ENCODE measurements at places on chromosomes 13 and 19.

DNA sequence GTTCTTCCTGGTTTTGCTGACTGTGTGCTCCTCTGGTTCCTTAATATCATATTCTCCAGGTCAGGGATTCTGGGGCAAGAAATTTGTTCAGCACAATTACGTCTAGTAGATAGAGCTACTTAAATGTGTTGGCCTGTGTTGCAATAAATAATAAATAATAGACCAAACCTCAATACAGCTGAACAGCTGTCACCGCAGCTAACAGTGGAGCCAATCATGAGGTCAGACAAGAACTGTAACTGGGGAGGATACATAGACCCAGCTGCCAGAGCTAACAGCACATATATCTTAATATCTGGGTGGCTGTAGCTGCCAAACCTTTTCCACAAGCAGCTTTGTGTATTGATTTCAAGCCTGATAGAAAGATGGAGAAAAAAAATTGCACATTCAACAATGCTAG, 1596.3 kb upstream of the PCDH20 start:
- DNase-seq = no peak

DNA sequence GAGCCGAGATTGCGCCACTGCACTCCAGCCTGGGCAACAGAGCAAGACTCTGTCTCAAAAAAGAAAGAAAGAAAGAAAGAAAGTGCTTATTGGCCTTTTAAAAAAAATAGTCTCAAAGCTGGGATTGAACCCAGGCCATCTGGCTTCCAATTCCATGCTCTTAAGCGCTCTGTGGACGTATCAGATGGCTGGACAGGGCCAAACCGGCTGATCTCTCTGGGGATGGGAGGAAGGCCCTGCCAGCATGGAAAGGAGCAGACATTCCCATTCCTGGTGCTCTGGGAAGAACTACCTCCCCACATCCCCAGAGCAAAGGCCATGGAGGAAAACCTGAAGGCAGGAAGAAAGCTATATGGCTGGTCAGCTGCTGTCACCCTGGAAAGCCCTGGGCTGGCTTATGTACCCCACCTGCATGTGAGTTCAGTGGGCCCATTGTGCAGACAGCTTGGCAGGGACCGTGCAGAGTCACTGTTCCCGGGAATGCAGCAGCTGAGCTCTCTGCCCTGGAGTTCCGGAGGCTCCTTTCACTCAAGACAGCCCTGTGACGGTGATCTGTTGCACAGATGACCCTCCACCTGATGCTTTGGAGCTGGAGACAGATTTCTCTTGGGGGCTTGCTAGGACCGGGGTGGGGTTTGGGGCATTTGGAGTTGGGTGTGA, 84.3 kb downstream of the SIPA1L3 start:
- DNase-seq = no peak

- DNase-seq = no peak
These were observed 132.8 kb upstream of the SPRY2 start for GRCh38 chr13:80473695-80474094.

DNA sequence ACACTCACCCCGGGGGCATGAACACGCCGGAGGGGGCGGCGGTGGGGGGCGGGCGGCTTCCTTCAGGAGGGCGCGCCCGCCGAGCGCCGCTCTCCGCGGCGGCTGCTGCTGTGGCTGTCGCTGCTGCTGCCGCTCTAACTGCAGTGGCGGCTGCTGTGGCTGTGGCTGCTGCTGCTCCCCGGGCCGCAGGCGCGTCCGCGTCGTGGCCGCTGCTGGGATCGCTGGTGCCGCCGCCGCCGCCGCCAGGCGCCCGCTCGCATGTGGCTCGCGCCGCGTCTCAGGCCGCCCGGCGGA, at the start of gene BBC3:
Gene BBC3 (minus strand): TSS at position 279 of the 294 bp plus-strand sequence. CDS start 2,768 bp downstream, outside the sequence.
- no peak for DNase-seq

DNA sequence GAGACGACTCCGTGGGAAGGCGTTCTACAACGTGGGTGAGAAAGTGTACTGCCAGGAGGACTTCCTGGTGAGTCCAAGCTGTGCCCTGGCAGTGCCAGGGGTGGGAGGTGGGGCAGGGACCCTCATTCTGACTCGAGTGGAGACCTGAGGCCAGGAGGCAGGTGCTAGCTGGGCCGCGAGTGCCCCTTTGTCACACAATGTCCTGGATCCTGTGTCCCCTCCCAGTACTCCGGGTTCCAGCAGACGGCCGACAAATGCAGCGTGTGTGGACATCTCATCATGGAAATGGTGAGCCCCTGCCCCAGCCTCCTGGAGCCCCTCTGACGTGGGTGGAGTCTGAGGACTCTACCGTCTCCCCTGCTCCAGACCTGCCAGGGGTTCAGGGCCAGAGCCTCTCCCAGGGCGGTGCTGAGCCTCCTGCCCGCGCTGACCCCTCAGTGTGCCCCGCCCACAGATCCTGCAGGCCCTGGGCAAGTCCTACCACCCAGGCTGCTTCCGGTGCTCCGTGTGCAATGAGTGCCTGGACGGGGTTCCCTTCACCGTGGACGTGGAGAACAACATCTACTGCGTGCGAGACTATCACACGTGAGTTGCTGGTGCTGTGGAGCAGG, 11.6 kb downstream of the WTIP start:
- DNase-seq = no peak

DNA sequence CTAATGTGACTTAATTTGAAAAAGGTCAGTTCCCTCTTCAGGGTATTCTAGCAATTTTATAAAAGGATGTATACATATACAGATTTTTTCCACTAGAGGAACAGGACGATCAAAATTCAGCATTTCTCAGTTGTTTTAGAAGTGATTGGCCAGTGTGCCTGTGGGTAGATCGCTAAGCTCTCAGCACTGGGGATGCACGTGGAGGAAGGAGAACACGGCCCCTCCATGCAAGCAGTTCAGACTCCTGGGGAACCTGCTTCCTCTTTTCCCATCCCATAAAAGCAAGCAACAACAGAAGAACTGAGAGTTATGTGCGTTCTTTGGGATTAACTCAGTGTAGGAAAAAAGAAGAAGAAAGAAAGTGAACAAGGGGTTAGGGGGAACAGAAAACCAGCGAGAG, 328.8 kb downstream of the FOXO1 start:
- DNase-seq = no peak

DNA sequence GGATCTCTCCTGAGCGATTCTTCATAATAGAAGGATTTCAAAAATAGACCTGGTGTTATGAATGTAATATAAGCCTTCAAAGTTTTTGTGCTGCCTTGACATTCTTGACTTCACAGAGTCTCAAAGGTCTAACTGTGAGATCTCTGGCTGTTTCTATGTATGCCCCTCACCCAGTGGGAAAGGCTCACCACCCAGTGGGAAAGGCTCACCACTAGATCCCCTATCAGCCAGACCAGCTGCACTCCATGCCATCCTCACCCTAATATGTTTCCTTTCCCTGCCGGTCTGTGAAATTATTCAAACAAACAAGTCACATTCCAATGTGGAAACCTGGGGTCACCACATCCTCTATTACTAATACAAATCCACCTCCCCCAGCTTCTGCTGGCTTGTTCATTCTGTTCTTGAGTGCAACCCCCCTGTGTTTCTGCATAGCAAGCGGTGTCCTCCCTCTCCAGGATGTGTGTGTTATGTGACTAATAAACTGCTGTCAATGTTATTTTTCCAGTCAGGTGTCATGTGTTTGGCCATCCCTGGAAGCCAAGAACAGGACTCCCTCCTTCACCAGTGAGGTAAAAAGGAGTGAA, 13.8 kb upstream of the SLITRK1 start:
- no peak for DNase-seq

DNA sequence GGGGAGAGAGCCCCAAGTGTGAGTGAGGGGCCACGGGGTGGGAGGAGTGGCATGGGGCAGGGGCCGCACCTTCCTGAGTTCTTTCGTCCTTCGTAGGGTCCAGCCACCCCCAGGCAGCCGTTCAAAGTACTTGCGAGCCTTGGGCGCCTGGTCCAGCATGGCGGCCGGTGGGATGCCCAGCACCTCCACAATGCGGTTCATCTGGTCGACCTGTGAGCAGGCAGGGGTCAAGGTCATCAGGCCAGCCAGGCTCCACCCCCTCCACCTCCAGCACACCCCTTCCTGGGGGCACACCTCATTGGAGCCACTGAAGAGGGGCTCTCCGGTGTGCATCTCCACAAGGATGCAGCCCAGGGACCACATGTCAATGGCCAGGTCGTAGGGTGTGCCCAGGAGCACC, 6.7 kb downstream of the DYRK1B start:
- DNase-seq = no peak

DNA sequence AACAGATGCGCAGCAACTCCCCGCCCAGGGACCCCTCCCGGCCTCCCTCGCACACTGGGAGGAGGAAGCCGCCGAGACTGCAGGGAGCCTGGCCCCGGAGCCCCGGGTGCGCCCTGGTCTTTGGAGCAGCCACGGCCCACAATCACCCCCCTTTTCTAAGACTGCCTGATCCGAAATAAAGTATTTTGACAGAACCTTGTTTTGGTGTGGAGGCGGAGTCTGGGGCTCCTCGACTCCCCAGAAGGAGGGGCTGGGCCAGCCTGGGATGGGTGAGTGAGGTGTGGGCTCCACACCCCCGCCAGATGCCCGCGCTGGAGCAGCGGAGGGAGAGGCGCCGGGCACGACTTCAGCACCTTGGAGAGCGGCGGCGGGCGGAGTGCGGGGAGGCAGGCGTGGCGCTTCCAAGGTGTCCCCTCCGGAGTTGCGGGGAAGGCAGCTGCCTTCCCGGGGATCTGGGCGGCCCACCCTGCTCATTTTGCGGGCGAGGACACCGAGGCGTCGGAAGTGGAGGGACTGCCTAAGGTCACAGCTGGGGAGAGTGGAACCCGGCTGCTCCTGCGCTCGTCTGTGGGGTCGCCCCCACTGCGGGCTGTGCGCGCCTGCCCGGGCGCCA, 9.4 kb downstream of the SIRT6 start:
- peak; percentile 51 for DNase-seq

DNA sequence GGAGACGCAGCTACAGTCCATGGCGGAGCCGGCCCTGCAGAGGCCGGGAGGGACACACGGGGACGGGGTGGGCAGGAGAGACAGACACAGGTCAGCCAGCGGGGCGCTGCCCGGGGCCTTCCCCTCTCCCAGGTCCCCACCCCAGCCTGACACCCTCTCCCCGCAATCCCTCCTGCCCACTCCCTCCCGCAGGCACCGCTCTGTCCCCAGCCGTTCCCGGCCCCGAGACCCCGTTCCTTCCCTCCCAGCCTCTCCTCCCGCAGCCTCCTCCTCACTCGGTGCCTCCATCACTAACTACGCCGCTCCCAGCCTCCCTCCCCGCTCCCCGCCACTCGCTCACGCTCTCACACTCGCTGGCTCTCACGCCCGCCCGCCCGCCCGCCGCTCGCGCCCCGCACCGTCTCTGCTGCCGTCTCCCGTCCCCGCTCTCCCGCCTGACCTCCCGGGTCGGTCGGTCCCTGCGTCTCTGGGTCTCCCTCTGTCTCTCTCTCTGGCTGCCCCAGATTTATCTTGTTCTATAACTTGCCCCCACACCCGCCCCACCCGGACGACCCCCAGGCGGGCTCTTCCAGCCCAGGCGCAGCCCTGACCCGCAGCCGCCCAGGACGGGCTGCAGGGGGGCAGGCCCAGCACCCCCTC, 15.2 kb downstream of the ERFL start:
- no peak for DNase-seq

DNA sequence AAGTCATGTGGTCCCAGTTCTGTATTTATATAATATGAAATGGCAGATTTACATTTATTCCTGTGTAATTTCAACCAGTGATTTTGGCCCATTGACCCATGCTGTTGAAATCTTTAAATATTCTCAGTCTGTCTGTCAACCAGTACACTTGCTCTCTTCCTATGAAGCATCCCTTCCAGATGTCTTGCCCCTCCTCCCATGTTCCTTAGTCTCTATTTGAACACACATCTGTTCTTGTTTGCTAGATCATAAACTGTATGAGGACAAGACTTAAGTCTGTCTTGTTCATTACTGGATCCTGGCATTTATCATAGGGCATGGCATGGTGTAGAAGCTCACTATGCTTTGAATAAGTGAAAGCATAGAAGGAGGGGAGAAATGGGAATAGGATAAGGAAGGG, 34.9 kb downstream of the STARD13 start:
- DNase-seq = no peak

DNA sequence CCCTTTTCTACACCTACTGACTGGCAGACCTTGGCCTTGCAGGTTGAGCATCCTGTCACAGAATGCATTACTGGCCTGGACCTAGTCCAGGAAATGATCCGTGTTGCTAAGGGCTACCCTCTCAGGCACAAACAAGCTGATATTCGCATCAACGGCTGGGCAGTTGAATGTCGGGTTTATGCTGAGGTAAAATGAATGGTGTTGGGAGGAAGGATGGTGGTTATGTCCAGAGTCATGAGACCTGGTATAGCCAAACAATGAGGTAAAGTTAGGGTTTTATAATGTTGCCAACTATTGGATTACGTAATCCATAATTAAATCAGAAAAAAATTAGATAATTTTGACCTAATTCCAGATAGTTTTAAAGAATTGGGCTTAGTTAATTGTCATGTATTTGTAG, 212.5 kb downstream of the PCCA start:
- no peak for DNase-seq

GRCh38 chr19:6278740-6279619, 795 bp downstream of the MLLT1 start:
- DNase-seq = no peak

GRCh38 chr13:46759846-46760245, 37.1 kb downstream of the ESD start:
- no peak for DNase-seq

GRCh38 chr13:73580513-73581267, 521.9 kb downstream of the KLF5 start:
- no peak for DNase-seq

GRCh38 chr13:40130871-40131636, 475.6 kb downstream of the COG6 start:
- no peak for DNase-seq

Data from activated CD4-positive, alpha-beta T cell treated with anti-CD3 and anti-CD28 coated beads, Interleukin-2, Interleukin-4, amounts not matched to agents 100 ng/mL and 50 ng/mL, durations not matched to agents 16 hours and 8 hours (primary cell).